H7 (cell line): ENCODE measurements at places on chromosomes 4 and X. TPM values are rescaled to one million over a fixed set of nuclear protein-coding genes. Genes with fewer than 3 reads are reported as not detected.

- no peak for DNase-seq
Observed at GRCh38 chrX:84168095-84168494, 19.9 kb downstream of the RPS6KA6 start.

- DNase-seq, result no peak
Observed at GRCh38 chr4:109996526-109996925, 83.8 kb downstream of the EGF start.

Gene GAGE12J
- total RNA-seq, result not detected in 2 replicates

DNA sequence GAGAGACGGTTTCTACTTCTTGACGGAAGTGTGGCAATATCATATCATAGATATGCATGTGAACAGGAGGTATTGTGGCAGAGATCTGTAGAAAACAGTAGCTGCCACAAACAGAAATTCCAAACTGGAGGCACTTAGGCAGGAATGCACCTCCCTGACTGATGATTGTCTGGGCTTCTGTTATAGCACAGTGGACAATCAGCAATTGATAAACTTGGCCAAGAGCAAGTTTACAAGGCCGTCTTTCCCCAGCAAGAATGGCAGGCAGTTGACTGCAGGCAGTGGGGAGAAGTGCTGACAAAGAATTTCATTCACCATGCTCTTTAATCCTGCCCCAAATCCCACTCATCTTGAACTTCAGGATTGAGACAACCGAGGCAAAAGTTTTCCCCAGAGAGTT lies 114.4 kb upstream of the STOX2 start:
- DNase-seq, result no peak

DNA sequence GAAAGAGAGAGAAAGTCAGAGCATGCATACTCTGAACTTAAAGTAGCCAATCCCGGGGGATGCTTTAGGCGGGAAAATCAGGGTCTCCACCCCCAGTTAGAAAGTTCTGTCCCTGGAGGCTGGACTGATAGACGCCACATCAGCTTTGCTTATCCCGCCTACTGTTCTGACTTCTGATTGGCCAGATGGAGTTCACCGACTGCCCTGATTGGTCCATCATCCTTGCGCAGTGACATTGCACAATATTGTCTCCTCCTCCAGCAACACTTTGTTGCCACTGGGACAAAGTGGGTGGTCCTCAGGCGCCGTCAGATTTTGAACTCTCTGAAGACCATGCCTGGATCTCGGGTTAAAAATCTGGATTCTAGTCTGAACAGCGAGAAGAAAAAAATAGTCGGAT lies 50.3 kb downstream of the SSX3 start:
- no peak for DNase-seq
